ENCODE measurements at places on chromosomes 4 and X.

- DNase-seq: no peak
Measured at GRCh38 chrX:35819241-35819640, 21.1 kb downstream of the MAGEB16 start.

- DNase-seq: no peak
Measured at GRCh38 chr4:172683021-172683420, 485.6 kb upstream of the GALNT7 start.

GRCh38 chr4:4986841-4987240 is 32.4 kb downstream of the CYTL1 start:
- no peak for DNase-seq

GRCh38 chr4:139969635-139970266 is 184.2 kb downstream of the MAML3 start:
- no peak for DNase-seq

DNA sequence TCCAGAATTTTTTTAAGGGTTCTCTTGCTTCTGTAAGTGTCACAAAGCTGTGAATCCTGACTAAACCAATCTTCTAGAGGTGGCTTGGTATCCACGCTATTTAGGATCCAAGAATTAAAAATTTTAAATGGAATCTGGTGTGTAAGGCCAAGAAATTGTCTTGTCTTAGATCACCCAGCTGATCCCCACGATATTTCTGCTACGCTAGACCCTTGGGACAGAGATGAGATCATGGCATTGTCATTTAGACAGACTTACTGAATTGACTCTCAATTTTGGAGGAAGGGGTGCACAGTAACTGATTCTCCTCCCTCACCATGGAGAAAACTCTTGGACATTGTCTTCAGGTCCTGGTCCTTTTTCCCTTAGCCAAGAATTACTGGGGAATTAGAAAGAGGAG is 5.7 kb downstream of the GPRIN3 start:
- no peak for DNase-seq

DNA sequence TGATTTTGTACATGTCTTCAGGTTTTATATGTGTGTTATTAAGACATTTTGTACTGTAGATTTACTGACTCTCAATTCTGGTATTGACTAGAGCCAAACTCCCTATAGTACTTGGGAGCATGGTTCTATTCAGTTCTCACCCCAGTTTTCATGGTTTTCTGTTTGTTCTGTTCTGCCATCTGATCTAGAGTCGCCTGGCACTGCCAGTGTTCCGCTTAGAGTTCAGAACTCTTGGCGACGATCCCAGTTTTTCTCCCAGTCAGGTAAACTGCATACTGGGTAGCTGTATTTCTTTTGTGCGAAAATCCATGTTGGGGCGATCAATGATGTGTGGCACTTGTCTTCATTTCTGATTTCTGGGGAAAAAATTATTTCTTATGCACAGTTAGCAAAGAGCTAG is 78.0 kb downstream of the PHOX2B start:
- DNase-seq: no peak

DNA sequence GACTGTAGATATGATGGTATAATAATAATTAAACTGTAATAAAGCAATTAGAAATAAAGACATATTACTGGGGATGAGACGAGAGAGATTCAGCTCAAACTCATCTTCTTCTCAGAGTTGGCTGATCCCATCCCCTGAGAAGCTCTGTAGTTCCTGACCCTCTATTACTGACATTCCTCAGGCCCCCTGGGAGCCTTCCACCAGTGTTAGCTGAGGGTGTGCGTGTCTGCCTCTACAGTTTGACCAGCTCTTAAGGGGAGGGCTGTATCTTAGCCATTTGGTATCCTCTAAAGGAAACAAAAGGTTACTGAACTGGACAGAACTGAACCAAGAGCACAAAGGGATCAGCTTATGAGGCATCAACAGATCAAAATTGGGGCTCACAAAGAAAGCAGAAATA is 11.2 kb downstream of the FHDC1 start:
- no peak for DNase-seq

GRCh38 chr4:138399081-138399480 is 156.9 kb upstream of the SLC7A11 start:
- no peak for DNase-seq

Data from putamen (tissue), 1 donor.